Large intestine (tissue), 12 donors: ENCODE measurements at places on chromosomes 2 and 18.

GRCh38 chr2:65856928-65857327 is 424.5 kb upstream of the SPRED2 start:
- H3K36me3 ChIP-seq = no peaks in the 10 kb centered on the region
- DNase-seq = no peak
- no peak overlapping the region for H3K27ac ChIP-seq

- no peak for DNase-seq
- H3K4me1 ChIP-seq = no peaks in the 10 kb centered on the region
- H3K27me3 ChIP-seq = peaks cover 3% of the 10 kb centered on the region
These were observed 17.7 kb downstream of the NFATC1 start for GRCh38 chr18:79413426-79413825.

- H3K27me3 ChIP-seq = no peaks in the 10 kb centered on the region
- no peak overlapping the region for H3K27ac ChIP-seq
- H3K4me3 ChIP-seq = no peak overlapping the region
- H3K4me1 ChIP-seq = peaks cover 6% of the 10 kb centered on the region
- no peak for DNase-seq
- peaks cover 4% of the 10 kb centered on the region for H3K36me3 ChIP-seq
These were observed 41.2 kb downstream of the AGFG1 start for GRCh38 chr2:227513113-227513512.

- H3K4me1 ChIP-seq = peaks cover 2% of the 10 kb centered on the region
- H3K27me3 ChIP-seq = peaks cover 49% of the 10 kb centered on the region
- DNase-seq = peak; percentile 63
- H3K4me3 ChIP-seq = peak overlapping the region; percentile 15
- H3K36me3 ChIP-seq = no peaks in the 10 kb centered on the region
These were observed 1.6 kb downstream of the ST8SIA3 start for GRCh38 chr18:57353940-57354461.

DNA sequence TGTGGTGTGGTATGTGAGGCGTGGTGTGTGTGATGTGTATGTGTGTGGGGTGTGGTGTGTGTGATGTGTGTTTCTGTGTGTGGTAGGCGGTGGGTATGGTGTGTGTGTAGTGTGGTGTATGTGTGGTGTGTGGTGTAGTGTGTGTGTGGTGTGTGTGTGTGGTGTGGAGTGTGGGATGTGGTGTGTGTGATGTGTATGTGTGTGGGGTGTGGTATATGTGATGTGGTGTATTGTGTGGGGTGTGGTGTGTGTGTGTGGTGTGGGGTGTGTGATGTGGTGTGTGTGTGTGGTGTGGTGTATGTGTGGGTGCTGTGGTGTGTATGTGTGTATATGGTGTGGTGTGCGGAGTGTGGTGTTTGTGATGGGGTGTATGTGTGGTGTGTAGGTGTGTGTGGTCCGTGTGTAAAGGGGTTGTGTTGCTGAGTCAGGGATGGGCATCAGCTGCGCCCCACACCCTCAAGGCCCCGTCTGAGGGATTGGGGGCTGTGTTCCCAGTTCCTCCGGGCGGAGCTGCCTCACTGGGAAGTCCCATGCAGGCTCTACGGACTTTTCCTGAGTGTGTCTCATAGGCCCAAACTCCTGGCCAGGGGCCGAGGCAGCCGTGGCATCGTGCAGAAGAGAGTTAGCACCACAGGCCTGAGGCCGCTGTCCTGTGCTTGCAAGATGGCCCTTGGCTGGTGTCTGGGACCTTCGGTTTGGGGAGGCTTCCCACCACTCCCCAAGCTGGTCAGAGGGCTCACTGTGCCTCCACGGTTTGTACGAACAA is 18.2 kb upstream of the ARL4C start:
- DNase-seq = no peak
- H3K36me3 ChIP-seq = no peaks in the 10 kb centered on the region
- H3K27me3 ChIP-seq = no peaks in the 10 kb centered on the region
- H3K4me3 ChIP-seq = no peak overlapping the region
